ENCODE measurements at places on chromosomes 7 and 10. TPM values are rescaled to one million over a fixed set of nuclear protein-coding genes. Genes with fewer than 3 reads are reported as not detected.

The OR2A42 gene
- not detected for polyA plus RNA-seq

The CHN2 gene
- 0.17 TPM for polyA plus RNA-seq

The OR2A12 gene
- not detected for polyA plus RNA-seq

The MYL10 gene
- polyA plus RNA-seq: not detected

The HDAC9 gene
- polyA plus RNA-seq: 5.9 TPM

The LHFPL3 gene
- polyA plus RNA-seq: not detected

The ACSM6 gene
- polyA plus RNA-seq: not detected

The SVOPL gene
- not detected for polyA plus RNA-seq

The DGKB gene
- not detected for polyA plus RNA-seq

The WNT8B gene
- polyA plus RNA-seq: not detected

The PSD gene
- polyA plus RNA-seq: 0.16 TPM

The ENTPD1 gene
- not detected for polyA plus RNA-seq

The NEBL gene
- polyA plus RNA-seq: 1.3 TPM

The PTN gene
- polyA plus RNA-seq: 3.1 TPM

The POM121 gene
- polyA plus RNA-seq: 12.0 TPM

The TRAPPC14 gene
- 3.0 TPM for polyA plus RNA-seq

The TCF7L2 gene
- 3.4 TPM for polyA plus RNA-seq

The SPDYE5 gene
- polyA plus RNA-seq: not detected

The MSMB gene
- polyA plus RNA-seq: not detected

The RBP3 gene
- polyA plus RNA-seq: not detected

The AGMO gene
- polyA plus RNA-seq: not detected

The PDE6C gene
- not detected for polyA plus RNA-seq

The TMEM178B gene
- 0.01 TPM for polyA plus RNA-seq

The NUTM2E gene
- not detected for polyA plus RNA-seq

The DNAJC12 gene
- 0.08 TPM for polyA plus RNA-seq

The LLCFC1 gene
- polyA plus RNA-seq: not detected

The VIPR2 gene
- not detected for polyA plus RNA-seq

The MUC12 gene
- polyA plus RNA-seq: 0.25 TPM

The OR6V1 gene
- not detected for polyA plus RNA-seq

The CCZ1B gene
- polyA plus RNA-seq: 9.5 TPM

The SNX13 gene
- polyA plus RNA-seq: 11.1 TPM

The TMEM213 gene
- polyA plus RNA-seq: not detected

The LIPF gene
- not detected for polyA plus RNA-seq

The LRRC17 gene
- 0.12 TPM for polyA plus RNA-seq

The LAMTOR4 gene
- polyA plus RNA-seq: 221 TPM

The SAP25 gene
- polyA plus RNA-seq: 0.18 TPM

The BMPR1A gene
- polyA plus RNA-seq: 19.1 TPM

The TRIL gene
- polyA plus RNA-seq: 0.01 TPM

The ABCA13 gene
- 1.0 TPM for polyA plus RNA-seq

The PLXDC2 gene
- polyA plus RNA-seq: 13.0 TPM

The NKX1-2 gene
- 3.4 TPM for polyA plus RNA-seq

The TOMM7 gene
- 267 TPM for polyA plus RNA-seq

The UNCX gene
- polyA plus RNA-seq: not detected

The RAMP3 gene
- not detected for polyA plus RNA-seq

The SEMA3D gene
- 5.8 TPM for polyA plus RNA-seq

The NUDT13 gene
- 1.6 TPM for polyA plus RNA-seq

The MKX gene
- not detected for polyA plus RNA-seq

The SNCG gene
- 101 TPM for polyA plus RNA-seq

The TEX47 gene
- not detected for polyA plus RNA-seq

The IKZF5 gene
- polyA plus RNA-seq: 5.5 TPM

Measured in mammary epithelial cell (primary cell).